ENCODE measurements at places on chromosomes 7 and 10.

DNA sequence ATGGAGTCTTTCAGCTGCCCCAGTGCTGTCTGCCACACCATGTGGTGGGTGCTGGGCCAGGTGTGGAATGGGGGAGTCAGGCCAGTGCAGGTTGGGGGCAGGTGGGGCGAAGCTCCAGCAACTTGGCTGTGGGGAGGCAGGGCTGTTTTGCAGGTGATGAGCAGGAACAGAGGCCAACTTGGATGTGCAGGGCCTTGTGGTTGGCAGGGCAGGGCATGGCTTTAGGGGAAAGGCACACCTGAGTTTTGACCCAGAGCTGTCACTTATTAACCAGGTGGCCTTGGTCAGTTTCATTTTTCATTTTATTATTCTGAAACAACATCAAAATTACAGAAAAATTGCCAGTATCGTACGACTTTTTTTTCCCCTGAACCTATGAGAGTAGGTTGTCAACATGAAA lies 1.1 kb upstream of the SFTPA2 start:
- DNase-seq, result no peak

GRCh38 chr10:64873959-64874358 lies 1352.8 kb downstream of the REEP3 start:
- no peak for DNase-seq

GRCh38 chr10:57948796-57949195 lies 318.9 kb downstream of the IPMK start:
- DNase-seq, result no peak

- DNase-seq, result no peak
These were observed 167.7 kb downstream of the MAGI2 start for GRCh38 chr7:79285756-79286155.

- DNase-seq, result no peak
These were observed 18.9 kb downstream of the MACC1 start for GRCh38 chr7:20198260-20198659.

GRCh38 chr10:131980761-131981428 lies 828 bp downstream of the BNIP3 start:
- no peak for DNase-seq

DNA sequence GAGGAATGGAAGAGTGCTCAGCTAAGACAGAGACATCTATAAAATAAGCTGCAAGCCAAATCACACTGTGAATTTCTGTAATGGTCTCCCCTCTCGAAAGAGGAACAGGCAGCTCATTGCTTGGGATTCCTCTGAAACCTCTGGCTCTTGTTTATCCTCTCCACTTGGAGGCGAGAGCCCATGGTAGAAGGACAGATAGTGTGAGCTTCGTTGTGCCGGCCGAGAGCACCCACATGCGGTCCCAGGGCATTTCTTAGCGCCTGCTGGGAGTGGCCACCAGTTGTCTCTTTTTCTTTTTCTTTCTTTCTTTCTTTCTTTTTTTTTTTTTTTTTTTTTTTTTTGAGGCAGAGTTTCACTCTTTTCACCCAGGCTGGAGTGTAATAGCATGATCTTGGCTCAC lies 26.2 kb downstream of the CNPY1 start:
- DNase-seq, result no peak

- no peak for DNase-seq
These were observed 25.0 kb upstream of the CALN1 start for GRCh38 chr7:72437061-72437585.

Measured in activated T-cell treated with anti-CD3 and anti-CD28 coated beads, Interleukin-2, amount 50 U/mL, for 72 hours (primary cell).